Stimulated activated CD4-positive, alpha-beta T cell treated with anti-CD3 and anti-CD28 coated beads, Interleukin-4, amount 100 ng/mL, for 4 hours (primary cell): ENCODE measurements at places on chromosomes 2 and 18.
A peak's percentile ranks its signal among the peaks of the same experiment; 100 is the strongest.

GRCh38 chr2:19046986-19047780, 311.2 kb downstream of the OSR1 start:
- DNase-seq, result no peak

GRCh38 chr18:79763407-79763806, 34.3 kb upstream of the KCNG2 start:
- no peak for DNase-seq

DNA sequence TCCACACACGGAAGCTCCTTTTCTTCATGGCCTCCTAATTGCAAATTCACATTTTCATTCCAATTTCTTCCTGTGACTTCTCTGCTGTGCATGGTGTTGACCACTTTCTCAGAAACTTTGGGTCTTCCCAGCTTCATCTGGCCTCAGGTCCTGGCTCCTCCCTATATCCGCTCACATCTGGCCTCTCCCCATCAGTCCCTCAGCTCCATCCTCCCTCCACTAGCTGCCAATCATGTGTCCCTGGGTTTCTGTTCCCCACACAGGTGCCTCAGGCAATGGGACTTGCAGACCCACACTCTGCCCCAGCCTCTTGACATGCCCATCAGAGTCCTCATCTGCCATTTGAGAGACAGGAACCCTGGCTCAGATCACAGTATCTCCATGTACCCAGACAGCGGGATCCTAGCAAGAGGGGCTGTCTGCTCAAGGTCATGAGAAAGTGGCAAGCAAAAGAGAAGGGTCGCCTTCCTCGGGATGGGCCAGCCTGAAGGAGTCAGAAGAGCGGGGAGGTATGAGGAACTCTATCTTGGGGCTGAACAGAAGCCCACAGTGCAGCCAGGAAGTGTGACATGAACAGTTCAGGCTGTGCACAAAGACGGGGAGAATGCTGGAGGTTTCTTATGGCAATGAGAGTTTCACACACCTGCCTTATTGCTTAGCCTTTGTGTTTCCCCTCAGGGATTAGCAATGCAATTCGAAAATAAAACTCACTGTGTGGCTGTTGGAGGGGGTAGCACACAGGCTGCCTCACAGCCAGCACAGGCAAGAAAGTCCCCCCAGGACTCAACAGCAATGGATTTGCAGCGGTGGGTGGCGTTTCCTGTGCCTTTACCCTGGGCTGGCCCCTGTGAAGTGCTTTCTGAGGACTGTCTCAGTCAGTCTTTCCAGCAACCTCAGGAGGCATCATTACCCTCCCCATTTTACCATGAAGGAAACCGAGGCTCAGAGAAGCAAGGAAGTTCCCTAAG, 69.5 kb downstream of the COPS8 start:
- peak; percentile 33 for DNase-seq

- DNase-seq, result no peak
These were observed 172.7 kb upstream of the TRIB2 start for GRCh38 chr2:12543978-12544558.

- DNase-seq, result no peak
These were observed 53.5 kb upstream of the ASPRV1 start for GRCh38 chr2:70014959-70015358.

DNA sequence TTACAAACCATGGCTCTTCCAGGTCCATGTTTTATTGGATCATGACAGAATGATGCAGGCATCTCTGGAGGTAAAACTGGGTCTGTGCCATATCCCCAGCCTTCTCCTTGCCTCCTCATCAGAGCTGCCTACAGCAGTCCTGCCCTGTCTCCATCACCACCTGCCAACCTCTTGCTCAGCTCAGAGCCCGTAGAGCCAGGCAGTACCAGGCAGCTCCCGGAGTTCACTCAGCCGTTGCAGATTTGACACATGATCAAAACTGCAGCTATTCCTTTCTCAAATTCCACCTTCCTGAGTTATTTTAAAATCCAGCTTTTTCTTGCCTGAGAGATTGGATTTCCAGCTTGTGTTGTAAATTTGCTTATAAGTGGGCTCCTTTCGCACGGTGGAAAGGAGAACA, 218.2 kb upstream of the CELF4 start:
- no peak for DNase-seq

GRCh38 chr2:195570329-195570728, 86.7 kb upstream of the SLC39A10 start:
- DNase-seq, result no peak

GRCh38 chr18:3356614-3357013, 93.4 kb upstream of the TGIF1 start:
- no peak for DNase-seq

GRCh38 chr2:241445426-241445825, 63.0 kb downstream of the STK25 start:
- no peak for DNase-seq

DNA sequence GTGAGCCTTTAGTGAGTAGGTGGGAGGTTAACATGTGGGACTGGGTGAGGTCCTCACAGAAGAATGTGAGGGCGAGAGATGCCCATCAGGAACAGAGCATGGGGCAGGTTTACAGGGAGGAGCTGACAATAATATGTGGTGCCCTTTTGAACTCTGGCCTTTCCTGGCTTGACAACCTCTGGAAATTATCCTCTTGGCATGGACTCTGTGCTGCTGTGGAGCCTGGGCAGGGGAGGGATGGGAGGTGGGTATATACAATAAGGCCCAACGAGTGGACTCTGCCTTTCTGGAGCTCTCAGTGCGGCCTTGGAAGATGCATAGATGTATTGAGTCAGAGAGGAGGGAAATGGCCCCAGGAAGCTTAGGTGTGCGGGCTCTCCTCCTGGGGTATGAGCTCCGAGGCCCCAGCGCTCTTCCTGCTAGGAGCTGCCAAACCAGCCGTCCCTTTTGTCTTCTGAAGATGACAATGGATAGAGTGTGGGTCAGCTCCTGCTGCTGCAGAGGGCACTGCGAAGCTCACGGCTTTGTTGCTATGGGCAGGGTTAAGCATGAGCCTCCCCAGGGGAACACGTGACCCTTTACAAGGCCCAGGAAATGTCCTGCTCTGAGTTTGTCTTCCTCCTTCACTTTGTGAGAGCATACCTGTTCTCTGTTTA, 8.7 kb upstream of the PSD4 start:
- no peak for DNase-seq

DNA sequence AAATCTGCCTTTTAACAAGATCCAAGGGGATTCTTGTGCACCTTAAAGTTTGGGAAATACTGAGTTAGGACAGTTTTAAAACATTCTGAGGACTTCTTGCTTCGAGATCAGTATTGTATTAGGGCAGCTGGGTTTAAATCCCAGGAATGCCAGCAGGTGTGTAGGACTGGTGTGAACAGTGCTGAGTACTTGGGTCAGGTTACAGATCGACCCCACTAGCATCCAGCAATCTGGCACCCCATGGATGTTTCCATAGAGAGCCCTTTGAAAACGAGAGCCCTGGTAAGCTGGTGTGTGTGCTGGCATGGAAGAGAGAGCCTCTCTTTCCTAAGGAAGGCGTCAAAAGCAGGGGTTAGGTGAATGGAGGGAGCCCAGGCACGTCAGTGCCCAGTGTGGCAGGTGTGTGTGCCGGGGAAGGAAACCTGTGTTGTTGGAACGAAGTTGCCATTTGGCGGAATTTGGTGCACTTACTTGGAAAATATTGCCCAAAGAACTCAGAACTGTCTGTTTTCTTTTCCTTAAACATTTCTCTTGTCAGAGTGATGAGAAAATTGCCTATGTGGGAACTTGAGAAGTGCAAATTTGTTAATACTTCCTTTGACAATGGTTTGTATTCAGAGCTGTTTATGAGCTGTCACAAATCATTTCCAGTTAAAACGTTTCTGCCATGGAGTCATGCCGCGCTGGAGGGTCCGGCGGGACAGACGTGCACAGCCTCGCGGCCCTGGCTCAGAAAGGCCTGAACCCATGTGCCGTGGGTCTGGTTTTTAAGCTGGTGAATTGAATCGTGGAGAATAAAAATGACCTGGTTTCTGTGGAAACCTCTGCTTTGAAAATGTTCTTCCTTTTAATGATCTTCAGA, 38.1 kb downstream of the LDLRAD4 start:
- DNase-seq, result no peak

DNA sequence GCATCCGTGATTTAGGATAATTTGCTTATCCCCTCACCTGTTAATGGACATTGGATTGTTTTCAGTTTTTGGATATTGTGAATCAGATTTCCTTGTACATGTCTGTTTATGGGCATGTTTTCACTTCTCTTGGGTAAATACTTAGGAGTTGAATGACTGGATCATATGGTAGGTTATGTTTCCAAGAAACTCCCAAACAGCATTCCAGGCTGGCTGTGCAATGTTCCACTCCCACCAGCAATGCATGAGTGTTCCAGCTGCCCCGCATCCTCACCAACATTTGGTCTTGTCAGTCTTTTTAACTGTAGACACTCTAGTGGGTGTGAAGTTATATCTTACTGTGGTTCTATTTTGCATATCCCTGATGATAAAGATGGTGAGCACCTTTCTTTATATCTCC, 8.9 kb upstream of the LRRFIP1 start:
- no peak for DNase-seq

GRCh38 chr2:25912851-25913695, 34.8 kb upstream of the ASXL2 start:
- DNase-seq, result no peak

- no peak for DNase-seq
These were observed 31.7 kb upstream of the EIF2AK3 start for GRCh38 chr2:88658881-88659537.
